ENCODE measurements at places on chromosomes 3 and 15. TPM values are rescaled to one million over a fixed set of nuclear protein-coding genes. Genes with fewer than 3 reads are reported as not detected.

The C3orf22 gene
- total RNA-seq = not detected

The PARP15 gene
- total RNA-seq = 0.28 TPM

The OXTR gene
- 1.1 TPM for total RNA-seq

DNA sequence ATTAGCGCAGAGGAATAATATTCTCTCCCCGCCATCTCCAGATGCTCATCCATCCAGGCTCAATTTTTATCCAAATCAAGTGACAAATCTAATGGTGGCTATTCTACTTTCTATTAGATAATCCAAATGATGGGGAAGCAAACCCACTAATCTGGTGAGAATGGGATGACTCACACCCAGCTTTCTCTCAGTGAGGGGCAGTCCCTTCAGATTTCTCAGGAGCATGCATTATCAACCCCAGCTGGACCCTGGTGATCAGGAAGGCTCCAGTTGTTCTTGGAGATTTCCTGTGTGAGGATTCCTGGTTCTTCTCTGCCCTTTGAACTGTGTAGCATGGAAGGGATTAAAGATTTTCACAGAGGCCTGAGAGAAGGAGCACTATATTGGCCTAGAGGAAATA lies 358.0 kb downstream of the WDR72 start:
- peak; percentile 5 for DNase-seq

GRCh38 chr3:147195887-147196286 lies 210.5 kb downstream of the ZIC4 start:
- no peak for DNase-seq

- DNase-seq = no peak
Measured at GRCh38 chr3:188230962-188231361, 77.0 kb downstream of the LPP start.

GRCh38 chr15:25795712-25796111 lies 67.4 kb downstream of the ATP10A start:
- DNase-seq = no peak

- DNase-seq = no peak
Measured at GRCh38 chr15:72222393-72222792, 8.6 kb downstream of the PKM start.

DNA sequence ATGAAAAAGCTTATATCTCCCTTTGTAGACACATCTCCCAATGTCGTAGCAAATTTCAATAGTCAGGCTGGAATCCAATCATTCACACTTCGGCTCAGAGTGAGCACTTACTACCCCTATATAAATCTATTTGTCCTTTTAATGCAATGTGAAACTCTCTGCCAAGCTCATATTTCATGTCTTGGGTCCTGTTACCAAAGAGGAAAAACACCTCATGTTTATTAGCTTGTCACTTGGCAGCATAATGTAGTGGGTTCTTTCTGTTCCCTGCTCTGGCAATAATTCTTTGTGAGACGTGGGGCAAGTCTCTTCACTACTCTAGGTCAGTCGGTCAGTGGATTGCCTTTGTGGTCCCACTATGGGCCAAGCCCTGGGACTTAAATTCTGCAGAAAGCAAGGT lies 107.1 kb downstream of the SRGAP3 start:
- no peak for DNase-seq

- no peak for DNase-seq
Measured at GRCh38 chr3:170046269-170047132, 8.7 kb downstream of the GPR160 start.

DNA sequence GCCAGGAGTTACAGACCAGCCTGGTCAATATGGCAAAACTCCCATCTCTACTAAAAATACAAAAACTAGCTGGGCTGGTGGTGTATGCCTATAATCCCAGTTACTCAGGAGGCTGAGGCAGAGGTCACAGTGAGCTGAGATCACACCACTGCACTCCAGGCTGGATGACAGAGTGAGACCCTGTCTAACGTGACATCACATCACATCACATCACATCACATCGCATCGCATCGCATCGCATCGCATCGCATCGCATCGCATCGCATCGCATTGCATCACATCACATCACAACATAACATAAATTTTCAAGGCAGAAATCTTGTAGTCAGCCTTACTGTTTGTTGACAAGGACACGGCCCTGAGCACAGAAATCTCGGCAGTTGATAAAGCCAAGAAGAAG lies 44.4 kb downstream of the RBM6 start:
- DNase-seq = no peak

- peak; percentile 72 for DNase-seq
Measured at GRCh38 chr3:10600296-10600714, 94.9 kb upstream of the ATP2B2 start.

- DNase-seq = no peak
Measured at GRCh38 chr15:46170326-46170725, 535.5 kb downstream of the SQOR start.

- no peak for DNase-seq
Measured at GRCh38 chr15:84591815-84592214, 9.0 kb upstream of the ZSCAN2 start.

GRCh38 chr3:161171639-161172552 lies 49.2 kb upstream of the NMD3 start:
- DNase-seq = no peak

DNA sequence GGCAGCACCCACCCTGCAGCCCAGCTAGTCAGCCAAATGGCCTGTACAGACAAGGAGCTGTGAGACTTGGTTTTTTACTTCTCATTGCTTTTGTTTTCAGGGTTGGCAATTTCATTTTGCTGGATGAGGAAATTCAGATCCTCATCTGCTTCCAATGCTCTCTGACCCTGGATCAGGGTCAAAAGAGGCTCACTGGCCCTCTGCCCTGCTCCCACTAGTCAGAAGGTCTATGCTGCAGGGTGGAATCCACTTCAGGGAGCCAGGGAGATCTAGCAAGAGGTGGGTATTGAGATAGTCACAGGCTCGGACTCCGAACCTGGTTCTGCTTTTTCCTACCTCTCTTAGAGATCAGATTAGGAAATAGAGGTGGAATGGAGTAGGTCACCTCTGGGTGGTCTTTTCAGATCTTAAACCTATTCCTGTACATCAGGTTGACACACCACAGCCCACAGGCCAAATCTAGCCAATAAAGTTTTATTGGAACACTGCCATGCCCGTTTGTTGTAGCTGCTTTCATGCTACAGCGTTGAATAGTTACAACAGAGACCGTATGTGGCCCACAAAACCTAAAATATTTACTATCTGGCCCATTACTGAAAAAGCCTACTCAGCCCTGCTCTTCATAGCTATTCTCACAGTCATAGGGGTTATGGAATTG lies 26.4 kb upstream of the GLCE start:
- DNase-seq = no peak

GRCh38 chr3:170780955-170781354 lies 89.0 kb downstream of the RPL22L1 start:
- no peak for DNase-seq

GRCh38 chr15:63612300-63612699 lies 15.1 kb downstream of the FBXL22 start:
- DNase-seq = no peak

- no peak for DNase-seq
Measured at GRCh38 chr3:9448071-9448470, 50.7 kb downstream of the SETD5 start.

DNA sequence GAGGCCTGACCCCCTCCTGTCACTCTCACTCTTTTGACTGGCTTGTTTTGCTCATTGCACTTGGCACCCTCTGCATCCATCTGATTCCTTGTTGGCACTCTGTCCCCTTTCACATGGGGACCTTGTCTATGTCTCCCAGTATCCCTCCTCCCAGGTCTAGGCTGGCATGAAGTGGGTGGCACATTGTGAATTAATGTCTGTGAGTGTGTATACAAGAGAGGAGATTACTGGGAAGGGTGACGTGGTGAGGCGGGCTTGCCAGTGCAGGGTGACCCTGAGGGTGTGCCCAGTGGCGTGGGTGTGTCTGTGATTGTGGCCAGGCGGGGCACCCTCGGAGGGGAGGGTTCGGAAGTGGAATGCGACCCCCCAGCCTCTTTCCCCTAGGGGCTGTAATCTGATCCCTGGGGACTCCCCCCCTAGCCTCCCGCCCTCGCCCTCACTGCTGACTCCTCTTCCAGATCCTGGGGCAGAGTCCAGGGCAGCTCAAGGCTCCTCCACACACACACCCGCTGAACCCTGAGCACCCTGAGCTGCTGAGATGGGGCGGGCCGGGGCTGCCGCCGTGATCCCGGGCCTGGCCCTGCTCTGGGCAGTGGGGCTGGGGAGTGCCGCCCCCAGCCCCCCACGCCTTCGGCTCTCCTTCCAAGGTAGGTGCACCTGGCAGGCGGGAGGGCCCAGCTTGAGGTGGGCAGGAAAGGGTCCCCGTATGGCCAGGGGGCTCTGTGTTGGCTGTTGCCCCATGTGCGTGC lies at the start of gene SEMA3B:
Gene SEMA3B (plus strand): TSS at position 445 of the 749 bp plus-strand sequence. CDS start 94 bp downstream, at position 539.
- DNase-seq = peak; percentile 64

GRCh38 chr3:28328188-28329151 lies 20.1 kb upstream of the ZCWPW2 start:
- no peak for DNase-seq

DNA sequence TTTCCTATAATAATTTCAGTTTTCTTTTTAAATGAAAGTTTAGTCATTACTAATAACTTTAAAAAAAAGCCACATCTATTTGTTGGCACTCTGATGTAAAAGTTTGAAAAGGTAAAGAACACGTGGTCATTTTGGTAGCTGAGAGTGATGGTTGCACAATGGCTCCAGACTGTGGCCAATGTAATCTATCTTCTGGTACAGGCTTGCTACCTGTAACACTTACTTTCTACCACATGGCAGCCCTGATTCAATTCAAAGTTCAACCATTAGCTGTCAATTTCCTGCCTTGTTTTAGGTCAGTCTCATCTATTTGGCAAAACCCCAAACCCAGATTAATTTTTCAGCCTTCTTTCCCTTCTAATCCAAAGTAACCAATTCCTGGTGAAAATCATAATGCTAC lies 126.1 kb downstream of the TUSC7 start:
- no peak for DNase-seq

DNA sequence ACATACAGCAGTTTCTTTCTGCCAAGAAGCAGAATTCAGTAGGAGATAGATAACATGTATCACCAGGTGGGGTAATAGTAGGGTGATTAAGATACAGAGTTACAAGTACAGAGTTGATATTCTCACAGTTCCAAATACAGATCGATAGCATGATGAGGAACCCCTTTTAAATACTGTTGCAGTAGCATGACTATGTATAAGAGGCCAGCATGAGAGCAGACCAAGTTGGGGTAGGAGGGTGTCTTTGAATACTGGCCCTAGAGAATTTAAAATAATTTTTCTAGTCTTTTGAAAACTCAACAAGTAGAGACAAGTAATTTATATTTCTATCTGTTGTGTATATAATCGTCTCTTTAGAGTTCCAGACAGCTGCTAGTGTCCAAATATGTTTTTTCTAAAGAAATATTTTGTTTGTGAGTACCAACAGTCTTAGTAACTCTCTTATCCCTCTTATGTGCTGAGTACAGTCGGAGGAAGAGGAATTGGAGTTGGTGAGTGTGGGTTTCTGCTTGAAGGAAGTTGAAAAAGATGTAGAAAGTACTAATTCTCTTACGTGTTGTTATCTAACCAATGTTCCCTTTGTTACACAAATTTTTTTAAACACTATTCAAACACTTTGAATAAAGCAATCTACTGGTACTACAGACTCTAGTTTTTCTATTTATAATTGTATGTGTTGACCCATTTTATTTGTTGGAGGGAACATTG lies 30.2 kb downstream of the LYSMD4 start:
- no peak for DNase-seq
